Peyer's patch (tissue), 4 donors: ENCODE measurements at places on chromosomes 1 and 21.

DNA sequence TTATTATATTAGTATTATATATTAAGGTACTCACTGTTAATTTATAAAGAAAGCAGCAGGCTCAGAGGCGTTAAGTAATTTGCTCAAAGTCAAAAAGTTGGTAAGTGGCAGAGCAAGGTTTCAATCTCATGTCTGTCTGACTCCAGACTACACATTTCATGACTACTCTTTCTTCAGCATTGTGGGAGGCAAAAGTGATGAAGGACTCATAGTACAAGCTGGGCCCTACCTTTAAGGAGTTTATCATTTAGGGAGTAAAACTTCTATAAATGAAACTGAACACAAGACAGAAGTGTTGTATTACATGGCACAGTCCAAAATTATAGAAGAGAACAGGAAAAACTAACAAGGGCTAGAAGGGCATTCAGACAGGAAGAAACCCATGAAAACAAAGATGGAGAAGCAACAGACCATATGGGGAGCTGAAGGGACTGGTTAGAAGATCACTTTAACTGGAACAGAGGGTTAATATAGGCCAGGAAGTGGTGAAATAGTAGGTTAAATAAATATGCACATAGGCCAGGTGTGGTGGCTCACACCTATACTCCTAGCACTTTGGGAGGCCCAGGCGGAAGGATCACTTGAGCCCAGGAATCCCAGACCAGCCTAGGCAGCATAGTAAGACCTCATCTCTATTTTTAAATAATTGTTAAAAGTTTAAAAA is 11.5 kb downstream of the SORT1 start:
- DNase-seq: no peak

GRCh38 chr1:180181048-180181447 is 26.4 kb downstream of the QSOX1 start:
- DNase-seq: peak; percentile 16

DNA sequence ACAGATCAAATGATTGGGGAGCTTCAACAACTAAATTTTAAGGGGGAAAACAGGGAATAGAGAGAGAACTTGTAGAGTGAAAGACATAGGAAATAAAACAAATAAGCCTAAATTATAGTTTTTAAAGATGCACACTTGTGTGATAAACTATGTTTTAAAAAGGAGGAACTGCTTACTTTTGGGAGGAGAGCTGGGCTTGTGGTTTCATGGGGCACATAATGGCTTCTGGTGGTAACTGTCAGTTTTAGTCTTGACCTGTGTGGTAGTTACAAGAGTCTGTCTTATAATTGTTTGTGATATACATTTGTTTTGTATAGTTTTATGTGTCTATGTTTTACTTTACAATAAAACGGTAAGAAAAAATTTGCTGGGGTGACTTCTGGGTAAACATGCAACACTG is 165.3 kb downstream of the COL24A1 start:
- DNase-seq: no peak

GRCh38 chr1:85323770-85324169 is 47.3 kb upstream of the BCL10 start:
- no peak for DNase-seq

- DNase-seq: no peak
These were observed 48.3 kb upstream of the LHX8 start for GRCh38 chr1:75085931-75086330.
